ENCODE measurements at places on chromosomes 16 and 17. TPM values are rescaled to one million over a fixed set of nuclear protein-coding genes. Genes with fewer than 3 reads are reported as not detected.

GRCh38 chr16:83587201-83587600 lies 220.6 kb upstream of the HSBP1 start:
- H3K4me1 ChIP-seq: no peaks in the 10 kb centered on the region
- H3K4me3 ChIP-seq: no peak overlapping the region
- H3K36me3 ChIP-seq: no peaks in the 10 kb centered on the region
- no peak overlapping the region for H3K27ac ChIP-seq

GRCh38 chr16:13629704-13630103 lies 290.2 kb upstream of the ERCC4 start:
- no peaks in the 10 kb centered on the region for H3K36me3 ChIP-seq
- H3K27ac ChIP-seq: no peak overlapping the region
- no peaks in the 10 kb centered on the region for H3K27me3 ChIP-seq
- no peaks in the 10 kb centered on the region for H3K4me1 ChIP-seq

Gene C1QTNF8
- not detected for total RNA-seq

Gene PMFBP1
- 0.51 TPM for total RNA-seq

DNA sequence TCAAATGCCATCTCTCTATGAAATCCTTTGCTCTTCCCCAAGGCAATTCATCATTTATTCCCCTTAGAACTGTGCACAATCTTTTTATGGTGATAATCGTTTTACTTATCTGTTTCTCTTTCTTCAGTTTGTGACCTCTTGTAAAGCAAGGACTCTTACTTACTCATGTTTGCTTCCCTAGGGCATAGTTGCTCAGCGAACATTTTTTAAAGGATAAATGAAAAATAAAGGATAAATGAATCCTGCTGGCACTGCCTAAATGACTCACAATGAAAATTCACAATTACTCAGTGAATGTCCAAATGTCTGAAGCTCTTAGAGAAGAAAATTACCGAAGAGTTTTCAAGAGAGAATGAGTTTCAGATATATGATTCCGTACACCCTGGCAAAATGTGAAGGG lies 671.7 kb downstream of the CDH11 start:
- no peak overlapping the region for H3K27ac ChIP-seq
- no peaks in the 10 kb centered on the region for H3K27me3 ChIP-seq
- no peak overlapping the region for H3K4me3 ChIP-seq
- no peaks in the 10 kb centered on the region for H3K36me3 ChIP-seq
- H3K4me1 ChIP-seq: no peaks in the 10 kb centered on the region

DNA sequence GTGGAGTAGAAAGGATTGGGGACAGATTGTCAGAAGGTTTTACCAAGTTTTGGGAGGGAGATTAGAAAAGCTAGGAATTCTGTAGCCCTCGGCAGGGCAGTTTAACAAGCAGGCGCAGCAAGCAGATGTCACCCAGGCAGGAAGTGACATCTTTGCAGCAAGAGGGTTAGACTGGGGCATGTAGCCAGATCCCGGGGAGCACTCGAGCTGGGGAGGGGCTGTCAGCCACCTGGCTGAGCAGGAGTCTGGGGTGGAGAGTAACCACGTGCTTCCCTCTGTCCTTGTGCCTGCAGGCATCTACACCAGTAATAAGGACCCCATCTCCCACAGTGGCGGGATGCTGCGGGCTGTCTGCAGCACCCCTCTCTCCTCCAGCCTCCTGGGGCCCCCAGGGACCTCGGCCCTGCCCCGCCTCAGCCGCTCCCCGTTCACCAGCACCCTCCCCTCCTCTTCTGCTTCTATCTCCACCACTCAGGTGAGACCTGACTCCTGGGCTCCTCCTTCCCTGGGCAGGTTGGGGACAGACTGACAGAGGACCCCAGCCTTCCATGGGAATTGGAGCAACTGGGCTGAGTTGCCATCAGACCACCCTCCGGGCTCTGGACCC lies 12.2 kb downstream of the MLLT6 start:
- H3K27me3 ChIP-seq: no peaks in the 10 kb centered on the region
- no peak overlapping the region for H3K4me3 ChIP-seq
- no peaks in the 10 kb centered on the region for H3K4me1 ChIP-seq

Gene KRT33B
- total RNA-seq: not detected

- no peak overlapping the region for H3K27ac ChIP-seq
- peaks cover 4% of the 10 kb centered on the region for H3K4me1 ChIP-seq
- H3K27me3 ChIP-seq: peaks cover 8% of the 10 kb centered on the region
Observed at GRCh38 chr17:19642373-19642893, 6.1 kb upstream of the ALDH3A2 start.

DNA sequence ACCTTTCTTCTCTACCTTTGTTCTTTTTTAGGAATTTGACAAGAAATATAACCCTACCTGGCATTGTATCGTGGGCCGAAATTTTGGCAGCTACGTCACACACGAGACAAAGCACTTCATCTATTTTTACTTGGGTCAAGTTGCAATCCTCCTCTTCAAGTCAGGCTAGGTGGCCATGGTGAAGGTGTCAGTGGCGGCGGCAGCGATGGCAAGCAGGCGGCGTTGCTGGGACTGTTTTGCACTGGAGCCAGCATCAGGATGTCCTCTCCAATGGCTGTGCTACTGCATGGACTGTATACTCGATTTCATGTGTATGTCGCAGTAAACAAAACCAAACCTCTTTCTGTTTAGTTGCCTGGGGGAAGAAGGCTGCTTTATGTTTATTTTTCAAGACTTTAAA lies 5.9 kb downstream of the DYNLL2 start:
- H3K4me3 ChIP-seq: no peak overlapping the region
- DNase-seq: no peak
- H3K4me1 ChIP-seq: peaks cover 5% of the 10 kb centered on the region
- H3K27ac ChIP-seq: no peak overlapping the region
- no peaks in the 10 kb centered on the region for H3K27me3 ChIP-seq

- peaks cover 7% of the 10 kb centered on the region for H3K27me3 ChIP-seq
- DNase-seq: no peak
- H3K4me1 ChIP-seq: no peaks in the 10 kb centered on the region
Observed at GRCh38 chr17:72205357-72205756, 84.5 kb downstream of the SOX9 start.

Gene TNP2
- not detected for total RNA-seq

GRCh38 chr17:66678827-66679226 lies 156.1 kb upstream of the CACNG5 start:
- H3K4me3 ChIP-seq: no peak overlapping the region
- H3K27me3 ChIP-seq: no peaks in the 10 kb centered on the region

Gene KRTAP2-3
- not detected for total RNA-seq

DNA sequence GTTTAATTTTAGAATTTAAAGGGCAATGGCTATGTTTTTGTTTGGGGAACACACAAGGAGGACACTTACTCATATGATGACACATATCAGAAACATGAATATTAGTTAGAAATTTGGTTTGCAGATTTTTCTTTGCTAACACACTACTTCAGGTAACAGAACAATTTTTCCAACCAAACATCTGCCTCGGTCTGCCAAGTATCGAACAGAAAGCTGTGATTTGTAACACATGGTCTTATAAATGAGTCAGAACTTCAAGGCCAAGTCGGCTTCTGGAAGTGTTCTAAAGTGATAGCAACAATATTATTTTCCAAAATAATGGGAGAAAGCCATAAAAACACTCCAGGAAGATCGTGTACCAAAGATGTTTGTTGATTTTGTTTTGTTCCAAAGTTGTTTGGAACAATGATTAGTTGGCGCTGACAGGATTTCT lies 75.9 kb upstream of the PMFBP1 start:
- H3K4me3 ChIP-seq: no peak overlapping the region
- no peaks in the 10 kb centered on the region for H3K27me3 ChIP-seq
- no peaks in the 10 kb centered on the region for H3K36me3 ChIP-seq
- DNase-seq: peak; percentile 68
- H3K4me1 ChIP-seq: peaks cover 6% of the 10 kb centered on the region
- H3K27ac ChIP-seq: no peak overlapping the region

DNA sequence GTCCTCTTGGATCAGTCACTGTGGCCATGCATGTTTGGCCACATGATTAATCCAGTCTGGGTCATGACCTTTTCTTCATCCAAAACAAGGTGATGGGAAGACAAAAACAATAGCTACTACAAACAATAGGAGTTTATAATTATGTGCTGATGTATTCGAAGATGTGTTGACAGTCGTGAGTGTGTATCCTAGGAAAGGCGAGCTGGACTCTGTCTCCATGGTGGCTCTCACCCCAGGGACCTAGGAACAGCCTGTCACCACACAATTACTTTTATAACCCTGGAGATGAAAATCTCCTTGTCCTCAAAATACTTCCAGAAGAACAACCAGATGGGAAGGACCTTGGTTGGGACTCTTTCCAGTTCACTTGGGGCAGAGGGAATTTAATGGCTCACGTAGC lies 9.8 kb upstream of the PLK1 start:
- peaks cover 10% of the 10 kb centered on the region for H3K36me3 ChIP-seq
- H3K27ac ChIP-seq: peak overlapping the region; percentile 71
- no peak for DNase-seq
- H3K4me3 ChIP-seq: no peak overlapping the region
- H3K4me1 ChIP-seq: peaks cover 17% of the 10 kb centered on the region

Gene TOP2A
- 4.9 TPM for total RNA-seq

- no peaks in the 10 kb centered on the region for H3K4me1 ChIP-seq
- H3K27ac ChIP-seq: no peak overlapping the region
- H3K4me3 ChIP-seq: no peak overlapping the region
- no peaks in the 10 kb centered on the region for H3K27me3 ChIP-seq
- no peak for DNase-seq
Observed at GRCh38 chr16:19316846-19317245, 31.3 kb downstream of the CLEC19A start.

DNA sequence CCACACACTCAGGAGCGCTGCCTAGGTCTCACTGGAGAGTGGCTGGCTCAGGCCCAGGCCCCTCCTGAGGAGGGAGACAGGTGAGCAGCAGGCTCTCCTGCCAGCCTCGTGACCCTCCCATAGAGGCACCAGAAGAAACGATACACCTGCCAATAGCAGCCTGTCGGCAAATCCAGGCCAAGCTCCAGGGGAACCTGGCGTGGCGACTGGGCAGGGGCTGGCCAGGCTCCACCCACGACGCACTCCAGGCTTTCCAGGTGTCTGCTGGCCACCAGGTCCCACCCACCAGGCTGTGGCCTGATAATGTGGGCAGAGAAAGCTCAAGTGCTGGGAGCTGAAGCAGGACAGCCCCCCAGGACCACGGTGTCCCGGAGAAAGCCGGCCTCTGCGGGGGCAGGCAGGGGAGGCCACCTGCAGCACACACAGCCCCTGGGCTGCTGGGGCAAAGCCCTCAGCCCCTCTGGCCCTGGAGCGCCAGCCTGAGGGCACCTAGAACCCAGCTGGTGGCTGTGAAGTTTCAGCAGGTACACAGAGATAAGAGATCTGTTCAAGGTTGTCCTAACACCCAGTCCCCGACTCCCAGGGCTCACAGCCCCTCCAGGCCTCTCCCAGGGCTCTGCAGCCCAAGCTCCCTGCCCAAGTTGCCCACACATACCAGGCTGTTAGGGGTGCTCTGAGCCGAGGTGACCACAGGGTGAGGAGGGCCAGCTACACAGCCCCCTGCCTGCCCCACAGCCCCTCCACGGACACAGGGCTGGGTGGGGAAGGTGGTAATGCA lies 2.4 kb downstream of the PGAP6 start:
- H3K4me3 ChIP-seq: no peak overlapping the region
- DNase-seq: no peak
- H3K27ac ChIP-seq: no peak overlapping the region
- H3K4me1 ChIP-seq: no peaks in the 10 kb centered on the region
- peaks cover 14% of the 10 kb centered on the region for H3K36me3 ChIP-seq

DNA sequence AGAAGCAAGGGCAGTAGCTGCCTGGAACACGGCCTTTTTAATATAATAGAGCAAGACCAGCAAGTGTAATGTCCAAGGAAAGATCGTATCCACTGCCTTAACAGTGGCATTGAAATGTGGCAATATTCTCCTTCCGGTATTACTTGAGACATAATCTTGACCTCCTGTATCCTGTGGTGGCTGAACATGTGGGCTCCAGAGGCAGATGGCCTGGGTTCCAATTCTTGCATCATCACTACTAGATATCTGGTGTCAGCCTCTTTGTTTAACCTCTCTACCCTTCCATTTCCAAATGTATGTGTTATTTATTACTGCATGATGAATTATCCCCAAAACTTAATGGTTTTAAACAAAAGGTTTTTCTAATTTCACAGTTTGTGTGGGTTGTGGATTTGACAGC lies 3.5 kb upstream of the CDYL2 start:
- no peak overlapping the region for H3K27ac ChIP-seq
- H3K36me3 ChIP-seq: no peaks in the 10 kb centered on the region
- DNase-seq: no peak
- no peaks in the 10 kb centered on the region for H3K27me3 ChIP-seq

Gene MPO
- not detected for total RNA-seq

Gene CLEC10A
- total RNA-seq: not detected

- DNase-seq: no peak
- H3K27ac ChIP-seq: no peak overlapping the region
- H3K36me3 ChIP-seq: no peaks in the 10 kb centered on the region
- H3K4me1 ChIP-seq: no peaks in the 10 kb centered on the region
- H3K27me3 ChIP-seq: no peaks in the 10 kb centered on the region
- H3K4me3 ChIP-seq: no peak overlapping the region
Observed at GRCh38 chr16:83686726-83687125, 121.1 kb upstream of the HSBP1 start.

DNA sequence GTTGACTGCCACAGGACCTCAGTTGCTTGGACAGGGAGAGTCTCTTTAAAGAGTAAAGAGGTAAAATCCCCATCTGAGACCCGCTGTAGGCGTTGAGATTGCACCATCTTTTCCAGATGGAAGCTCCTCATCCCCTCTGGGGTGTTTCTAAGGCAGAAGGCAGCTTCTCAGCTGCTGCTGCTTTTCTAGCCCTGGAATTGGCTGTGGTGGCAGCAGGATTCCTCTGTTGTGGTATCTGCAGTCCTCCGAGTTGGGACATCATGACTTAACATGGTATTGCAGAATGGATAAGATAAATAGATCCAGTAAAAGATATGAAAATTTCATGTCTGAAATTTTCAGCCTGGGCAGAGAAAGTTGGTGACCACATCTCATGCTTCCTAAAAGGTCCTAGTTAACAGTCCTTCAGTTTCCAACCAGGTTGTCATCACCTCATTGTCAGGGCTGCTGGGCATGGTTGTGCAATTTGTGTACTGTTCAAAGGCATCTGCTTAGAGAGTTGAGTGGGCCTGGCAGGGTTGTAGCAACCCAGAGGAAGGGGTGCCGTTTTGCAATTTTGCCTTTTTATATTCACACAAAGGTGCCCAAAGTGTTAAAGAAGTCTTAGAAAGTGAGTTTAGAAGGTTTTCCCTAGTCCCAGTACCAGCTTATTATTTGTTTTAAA lies 150.4 kb downstream of the SPECC1 start:
- no peak overlapping the region for H3K4me3 ChIP-seq
- DNase-seq: peak; percentile 9
- no peaks in the 10 kb centered on the region for H3K4me1 ChIP-seq
- H3K36me3 ChIP-seq: no peaks in the 10 kb centered on the region
- H3K27ac ChIP-seq: no peak overlapping the region
- no peaks in the 10 kb centered on the region for H3K27me3 ChIP-seq

DNA sequence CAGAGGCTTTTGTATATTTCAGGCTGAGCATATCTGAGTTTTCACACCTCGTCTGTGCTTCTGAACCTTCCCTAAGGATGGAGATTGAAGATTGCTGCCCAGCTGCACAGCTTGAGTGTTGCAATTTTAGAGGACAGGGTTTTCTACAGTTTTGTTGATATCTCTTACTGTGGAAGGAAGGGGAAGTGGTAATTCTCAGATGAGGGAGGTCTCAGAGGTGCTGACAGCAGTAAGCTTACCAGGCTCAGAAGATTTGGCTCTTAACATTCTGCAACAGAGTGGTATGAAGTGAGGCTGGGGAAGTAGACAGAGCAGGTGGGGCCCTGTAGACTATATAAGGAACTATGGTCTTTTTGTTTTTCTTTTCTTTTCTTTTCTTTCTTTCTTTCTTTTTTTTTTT lies 45.8 kb upstream of the ARHGAP17 start:
- H3K4me1 ChIP-seq: no peaks in the 10 kb centered on the region
- H3K27ac ChIP-seq: no peak overlapping the region
- H3K36me3 ChIP-seq: no peaks in the 10 kb centered on the region
- DNase-seq: no peak

- DNase-seq: no peak
- no peaks in the 10 kb centered on the region for H3K27me3 ChIP-seq
- no peaks in the 10 kb centered on the region for H3K4me1 ChIP-seq
- no peaks in the 10 kb centered on the region for H3K36me3 ChIP-seq
- no peak overlapping the region for H3K27ac ChIP-seq
Observed at GRCh38 chr17:76304226-76305134, 3.6 kb downstream of the QRICH2 start.
